GM23338 (cell line): ENCODE measurements at places on chromosomes 13 and 19.

GRCh38 chr19:44613295-44614178, at the start of gene IGSF23:
Gene IGSF23 (plus strand): TSS chr19:44613563. CDS start chr19:44613646, 83 bp downstream.
- no peak for DNase-seq

- DNase-seq = no peak
These were observed 46.9 kb upstream of the AKAP11 start for GRCh38 chr13:42225051-42225450.

DNA sequence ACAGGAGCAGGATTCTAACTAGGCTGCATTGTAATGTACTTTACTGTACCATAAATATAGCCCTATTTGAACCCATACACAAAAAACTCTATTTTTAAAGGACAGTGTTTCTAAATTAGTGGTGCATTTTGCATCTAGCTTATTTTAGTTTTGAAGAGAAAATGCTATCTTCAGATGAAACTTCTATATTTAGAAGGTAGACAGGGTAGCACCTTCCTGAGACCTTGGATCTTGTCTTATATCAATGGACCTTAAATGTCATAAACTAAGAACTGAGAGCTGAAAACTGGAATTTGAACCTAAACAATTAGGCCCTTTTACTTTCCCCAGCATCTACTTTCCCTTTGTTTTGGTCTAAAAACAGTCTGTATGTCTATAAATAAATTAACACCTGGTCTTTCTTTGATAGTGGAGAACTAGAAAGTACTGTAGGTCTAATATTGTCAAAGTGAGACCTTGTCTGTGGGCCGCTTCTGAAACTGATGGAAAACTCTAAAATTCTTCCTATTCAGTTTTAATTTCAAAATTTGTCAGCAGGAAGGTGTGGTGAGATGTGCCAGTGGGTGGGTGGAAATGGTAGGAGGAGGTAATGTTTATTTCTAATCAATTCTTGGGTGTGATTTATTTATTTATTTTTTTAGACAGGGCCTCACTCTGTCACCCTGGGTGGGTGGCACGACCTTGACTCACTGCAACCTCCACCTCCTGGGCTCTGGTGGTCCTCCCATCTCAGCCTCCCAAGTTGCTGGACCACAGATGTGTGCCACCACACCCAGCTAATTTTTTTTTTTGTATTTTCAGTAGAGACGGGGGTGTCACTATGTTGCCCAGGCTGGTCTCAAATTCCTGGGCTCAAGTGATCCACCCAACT, 10.1 kb downstream of the COG3 start:
- no peak for DNase-seq

- DNase-seq = no peak
These were observed 300.6 kb downstream of the COG6 start for GRCh38 chr13:39956036-39956435.

DNA sequence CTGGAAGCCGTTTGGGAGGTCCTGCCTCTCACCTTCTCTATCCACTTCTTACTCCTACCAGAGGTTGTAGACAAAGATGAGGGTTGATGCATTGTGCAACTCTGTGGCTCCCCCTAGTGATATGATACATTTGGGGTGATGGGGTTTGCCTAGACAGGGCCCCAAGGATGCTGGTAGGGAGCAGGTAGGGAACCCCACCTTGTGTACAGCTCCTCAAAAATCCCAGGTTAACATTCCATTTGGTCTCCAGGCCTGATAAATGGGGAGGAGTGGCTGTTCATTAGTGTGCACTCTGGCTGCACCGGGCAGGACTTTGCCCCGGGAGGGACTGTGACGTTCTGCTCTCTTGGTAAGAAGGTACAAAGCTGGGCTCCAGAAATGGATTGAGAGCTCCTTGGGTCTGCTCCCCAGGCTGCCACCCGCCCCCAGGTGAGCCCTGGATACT, 19.2 kb downstream of the SIGLEC8 start:
- peak; percentile 76 for DNase-seq

DNA sequence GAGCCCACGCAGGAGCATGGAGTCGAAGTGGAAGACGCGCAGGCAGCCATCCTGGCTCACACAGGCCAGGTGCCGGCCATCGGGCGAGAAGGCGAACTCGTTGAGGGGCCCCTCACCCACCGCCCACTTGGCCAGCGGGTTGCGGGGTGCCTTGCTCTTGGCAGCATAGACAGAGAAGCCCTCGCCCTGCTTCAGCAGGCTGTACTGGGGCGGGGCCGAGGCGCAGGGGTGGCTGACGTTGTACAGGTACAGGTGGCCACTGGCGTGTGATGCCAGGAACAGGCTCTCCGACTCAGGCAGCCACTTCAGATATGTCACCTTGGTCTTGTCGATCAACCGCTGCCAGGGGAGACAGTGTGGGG, 4.2 kb upstream of the DMPK start:
- DNase-seq = no peak

DNA sequence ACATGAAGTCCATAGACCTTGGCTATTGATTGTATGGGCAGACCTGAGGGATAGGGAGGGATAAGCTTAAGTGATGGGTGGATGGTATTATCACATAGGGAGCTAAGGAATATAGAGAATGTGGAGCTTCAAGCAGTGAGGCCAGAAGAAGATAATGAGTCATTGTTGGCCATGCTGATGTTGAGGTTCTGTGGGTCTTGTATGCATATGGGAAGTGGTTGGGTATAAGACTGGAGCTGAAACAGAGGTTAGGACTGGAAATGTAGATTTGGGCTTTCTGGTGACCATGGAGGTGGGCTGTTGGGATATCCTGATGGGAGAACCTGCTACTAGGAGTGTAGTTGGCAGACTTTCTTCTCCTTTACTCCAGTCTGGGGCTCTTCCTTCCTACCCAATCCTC, 73.7 kb upstream of the TSC22D1 start:
- DNase-seq = no peak

GRCh38 chr13:62250501-62251201, 835.0 kb upstream of the PCDH20 start:
- DNase-seq = no peak

GRCh38 chr13:108924134-108924533, 294.7 kb downstream of the MYO16 start:
- no peak for DNase-seq

DNA sequence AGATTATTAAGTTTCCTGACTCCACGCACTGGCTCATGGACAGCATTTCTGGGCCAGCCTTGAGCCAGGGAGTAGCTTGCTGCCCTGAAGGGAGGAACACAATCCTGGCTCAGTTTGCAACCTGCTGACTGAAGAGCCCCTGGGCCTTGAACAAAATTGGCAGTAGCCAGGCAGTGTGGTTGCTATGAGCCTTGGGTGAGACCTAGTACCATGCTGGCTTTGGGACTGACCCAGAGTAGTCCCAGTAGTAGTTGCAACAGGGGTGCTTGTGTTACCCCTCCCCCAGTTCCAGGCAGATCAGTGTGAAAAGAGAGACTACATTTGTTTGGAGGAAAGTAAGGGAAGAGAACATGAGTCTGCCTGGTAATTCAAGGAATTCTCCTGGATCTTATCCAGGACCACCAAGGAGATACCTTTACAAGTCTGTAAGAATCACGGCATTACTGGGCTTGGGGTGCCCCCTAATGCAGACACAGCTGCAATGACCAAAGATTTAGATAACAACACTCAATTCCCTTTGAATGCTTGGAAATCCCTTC, 22.0 kb downstream of the ITGBL1 start:
- peak; percentile 79 for DNase-seq

DNA sequence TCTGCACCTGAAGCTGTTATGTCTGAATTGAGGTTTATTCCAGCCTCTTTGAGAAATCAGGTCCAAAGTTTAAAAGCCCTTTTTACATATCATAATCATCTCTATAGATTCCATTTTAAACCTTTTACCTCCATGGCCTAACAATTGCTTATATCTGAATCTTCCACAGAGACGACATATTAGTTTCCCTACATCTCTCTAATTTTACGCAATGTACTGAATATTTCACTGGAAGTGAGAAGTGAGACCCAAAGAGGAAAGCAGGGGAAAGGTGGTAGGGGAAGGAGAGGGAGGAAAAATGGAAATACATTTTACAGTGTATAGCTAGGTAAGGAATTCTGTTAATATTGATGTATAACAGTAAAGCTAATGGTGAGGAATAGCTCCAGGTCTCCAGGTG, 189.6 kb downstream of the MZT1 start:
- no peak for DNase-seq

DNA sequence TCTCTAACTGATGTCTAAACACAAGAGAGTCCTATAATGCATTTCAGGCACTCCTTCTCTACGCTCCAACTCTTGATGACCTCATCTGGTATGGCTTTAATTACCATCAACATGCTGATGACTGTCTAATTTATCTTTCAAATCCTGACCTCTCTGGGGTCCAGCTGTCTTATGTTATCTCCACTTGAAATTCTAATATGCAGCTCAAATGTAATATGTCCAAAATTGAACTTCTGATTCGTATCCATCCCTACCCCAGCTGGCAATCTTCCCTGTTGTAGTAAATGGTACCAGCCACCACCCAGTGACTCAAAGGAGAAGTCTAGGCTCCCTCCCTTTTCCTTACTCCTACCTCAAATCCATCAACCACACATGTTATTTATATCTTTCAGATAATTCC, 288.0 kb upstream of the SLC10A2 start:
- DNase-seq = no peak

DNA sequence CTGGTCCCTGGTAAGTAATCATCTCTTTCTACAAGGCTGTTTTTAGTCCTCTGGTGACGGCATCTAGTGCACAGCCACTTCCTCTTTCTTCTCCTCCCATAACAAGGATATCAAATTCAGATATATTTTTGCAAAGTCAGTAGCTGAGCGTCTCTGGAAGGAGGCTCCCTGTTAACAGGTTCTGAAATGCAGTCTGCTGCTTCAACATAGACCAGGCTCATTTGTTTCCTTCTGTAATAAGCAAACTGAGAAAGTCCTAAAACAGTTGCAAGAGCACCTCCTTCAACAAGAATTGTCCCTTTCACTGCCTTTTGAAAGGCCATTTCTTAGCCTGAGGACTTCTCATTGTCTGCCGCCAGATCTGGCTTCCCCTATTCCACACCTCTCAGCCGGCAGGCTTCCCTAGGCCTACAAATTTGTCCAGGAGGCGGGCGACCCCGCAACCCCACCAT, 7.4 kb upstream of the ZSCAN5A start:
- DNase-seq = no peak

- DNase-seq = no peak
These were observed 1567.3 kb downstream of the SLITRK5 start for GRCh38 chr13:89238496-89238895.

GRCh38 chr13:40550130-40550529, 116.3 kb downstream of the FOXO1 start:
- no peak for DNase-seq

DNA sequence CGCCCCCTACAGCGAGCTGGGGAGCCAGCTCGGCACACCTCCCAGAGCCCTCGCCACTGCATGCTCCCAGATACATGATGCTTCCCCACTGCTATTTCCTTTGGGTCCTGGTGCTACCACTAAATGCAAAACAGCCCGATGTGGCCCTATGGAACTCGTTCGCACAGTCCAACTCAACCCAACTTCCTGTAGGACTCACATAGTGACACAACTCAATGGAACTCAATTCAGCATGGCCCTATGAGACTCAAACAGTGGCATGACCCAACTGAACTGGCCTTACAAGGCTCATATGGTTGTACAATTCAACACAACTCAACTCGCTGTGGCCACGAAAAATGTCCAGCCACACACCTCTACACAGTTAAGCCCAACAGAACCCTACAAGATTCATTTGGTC, 3.5 kb downstream of the KCNA7 start:
- no peak for DNase-seq

DNA sequence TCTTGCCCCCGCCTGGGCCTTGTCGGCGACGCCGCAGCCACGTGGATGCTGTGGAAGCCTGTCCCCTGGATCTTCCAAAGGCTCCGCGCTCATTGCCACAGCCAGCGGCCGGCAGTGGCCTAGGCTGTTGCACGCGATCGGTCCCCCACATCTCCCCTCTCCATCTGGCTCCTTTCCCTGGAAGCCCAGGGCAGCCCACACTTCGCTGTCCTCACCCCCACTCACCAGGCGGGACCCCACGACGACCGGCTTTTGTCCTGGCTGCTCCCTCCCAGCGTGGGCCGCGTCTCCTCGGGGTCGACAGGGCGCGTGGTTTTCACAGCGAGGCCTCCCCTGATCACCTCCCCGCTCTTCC, 605 bp upstream of the TEX30 start:
- DNase-seq = no peak

DNA sequence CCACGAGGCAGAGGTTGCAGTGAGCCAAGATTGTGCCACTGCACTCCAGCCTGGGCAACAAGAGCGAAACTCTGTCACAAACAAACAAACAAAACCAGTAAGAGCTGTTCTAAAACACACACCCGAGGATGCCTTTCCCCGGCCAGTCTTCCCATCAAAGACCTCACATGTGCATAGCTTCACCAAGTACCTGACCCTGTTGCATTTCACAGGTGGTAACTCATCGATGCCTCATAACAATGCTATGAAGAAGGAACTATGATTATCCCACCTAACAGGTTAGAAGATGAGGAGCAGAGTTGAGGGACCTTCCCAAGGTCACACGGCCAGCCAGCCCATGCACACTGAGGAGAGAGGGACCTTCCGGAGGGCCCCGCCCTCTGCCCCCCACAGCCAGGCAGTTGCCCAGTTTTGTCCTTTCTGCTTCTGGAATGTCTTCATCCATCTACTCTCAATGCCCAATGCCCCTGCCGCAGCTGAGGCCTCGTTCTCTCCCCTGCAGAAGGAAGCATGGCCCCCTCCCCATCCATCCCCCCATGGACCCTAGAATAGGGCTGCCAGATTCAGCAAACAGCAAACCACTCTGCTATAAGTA, 16.8 kb upstream of the LENG8 start:
- no peak for DNase-seq

GRCh38 chr19:4452230-4452990, 5.2 kb downstream of the UBXN6 start:
- no peak for DNase-seq

DNA sequence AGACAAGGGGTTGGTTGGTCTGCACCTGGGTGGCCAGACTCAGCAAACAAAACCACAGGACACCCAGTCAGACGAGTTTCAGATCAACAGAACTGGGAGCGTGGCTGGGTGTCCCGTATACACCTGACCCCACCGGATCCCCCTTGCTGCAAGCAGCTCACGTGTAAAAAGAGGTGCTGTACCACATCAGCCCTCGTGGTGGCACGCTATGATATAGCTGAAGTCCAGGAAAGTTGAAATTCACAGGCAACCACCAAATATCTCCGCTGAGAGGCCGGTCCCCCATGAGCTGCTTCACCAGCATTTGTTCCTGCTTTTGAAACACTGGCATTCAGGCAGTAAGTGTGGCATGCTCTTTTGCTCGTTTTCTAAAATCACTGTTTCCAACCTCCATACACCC, 92.3 kb downstream of the TUBA3C start:
- no peak for DNase-seq

GRCh38 chr19:5995606-5996005, 17.7 kb upstream of the RANBP3 start:
- DNase-seq = no peak
